ENCODE measurements at places on chromosomes 16 and 17.
A peak's percentile ranks its signal among the peaks of the same experiment; 100 is the strongest.

GRCh38 chr17:12545877-12546513 is 119.7 kb upstream of the MYOCD start:
- peak; percentile 4 for DNase-seq

DNA sequence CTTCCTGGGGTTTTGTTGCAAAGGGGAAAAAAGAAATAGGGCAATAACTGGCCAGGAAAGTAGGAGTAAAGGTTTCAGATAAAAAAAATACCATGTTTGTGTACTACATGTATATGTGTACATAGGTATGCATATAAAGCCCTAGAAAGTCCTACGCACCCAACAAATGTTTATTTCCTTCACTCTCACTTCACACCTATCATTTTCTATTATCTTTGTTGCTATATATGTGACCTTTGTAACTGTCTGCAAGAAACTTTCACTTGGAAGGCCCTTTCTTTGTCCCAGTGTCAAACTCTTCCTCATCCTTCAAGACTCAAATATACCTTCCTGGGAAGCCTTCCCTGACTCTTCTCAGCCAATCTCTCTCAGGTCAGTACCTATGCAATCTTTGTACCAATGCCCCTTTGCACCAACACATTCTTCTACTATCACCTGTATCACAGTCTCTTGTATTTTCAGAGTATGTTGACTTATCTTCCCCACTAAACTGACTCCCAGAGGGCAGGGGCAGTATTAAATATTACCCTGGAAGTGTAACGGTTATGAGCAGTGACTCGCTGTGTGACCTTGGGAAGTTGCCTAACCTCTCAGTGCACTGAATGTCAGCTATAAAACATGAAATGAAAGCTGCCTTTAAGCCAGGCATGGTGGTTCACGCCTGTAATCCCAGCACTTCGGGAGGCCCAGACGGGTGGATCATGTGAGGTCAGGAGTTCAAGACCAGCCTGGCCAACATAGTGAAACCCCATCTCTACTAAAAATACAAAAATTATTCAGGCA is 6.5 kb downstream of the XPO6 start:
- DNase-seq, result no peak

GRCh38 chr17:83178533-83179304 is 99.3 kb downstream of the METRNL start:
- DNase-seq, result no peak

GRCh38 chr17:61863801-61864126 is 436 bp upstream of the BRIP1 start:
- no peak for DNase-seq

DNA sequence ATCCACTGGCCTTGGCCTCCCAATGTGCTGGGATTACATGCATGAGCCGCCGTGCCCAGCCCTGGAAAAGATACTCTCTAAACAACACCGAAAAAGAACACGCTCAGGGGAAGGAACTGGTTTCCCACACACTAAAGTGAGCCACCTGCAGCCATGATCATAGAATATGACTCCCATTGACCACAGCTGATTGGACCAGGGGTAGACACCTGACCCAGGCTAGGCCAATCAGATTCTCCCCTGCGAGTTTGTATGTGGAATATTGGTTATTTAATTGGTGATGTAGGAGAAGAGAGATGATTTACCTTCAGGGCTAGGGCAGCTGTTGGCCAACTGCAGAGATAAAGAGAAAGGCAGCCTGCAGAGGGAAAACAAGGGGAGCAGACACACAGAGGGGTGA is 9.0 kb upstream of the GGA2 start:
- DNase-seq, result no peak
